NCI-H2171 (cell line): ENCODE measurements at places on chromosomes 6 and 20.

DNA sequence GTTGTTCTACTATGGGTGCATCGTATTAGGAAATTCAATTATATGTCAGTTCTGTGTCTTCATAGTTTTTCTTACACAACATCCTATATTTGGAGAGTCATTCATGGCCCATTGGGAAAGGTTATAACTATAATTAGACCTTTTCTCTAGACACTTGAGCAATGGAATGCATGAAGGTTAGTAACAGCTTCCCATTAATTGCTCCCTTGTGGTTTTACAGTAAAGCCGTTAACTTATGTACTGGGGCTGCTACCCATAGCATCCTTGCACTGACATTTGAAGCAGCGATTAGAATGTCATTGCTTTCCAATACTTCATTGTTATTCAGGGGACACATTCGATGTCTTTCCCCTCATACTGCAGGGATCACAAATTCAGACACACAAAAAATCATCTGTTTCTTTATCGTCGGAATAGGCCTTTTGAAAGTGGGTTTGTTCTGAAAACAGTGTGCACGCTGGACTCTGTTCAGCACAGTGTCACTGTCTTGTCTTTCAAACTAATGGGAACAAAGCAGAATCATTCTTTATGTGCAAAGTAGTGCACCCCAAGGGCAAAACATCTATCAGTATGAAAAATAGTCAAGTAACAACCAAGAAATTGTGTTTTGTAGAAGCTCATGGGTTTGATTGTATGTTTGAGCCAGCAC lies 634.3 kb upstream of the MAP3K7 start:
- DNase-seq, result no peak

DNA sequence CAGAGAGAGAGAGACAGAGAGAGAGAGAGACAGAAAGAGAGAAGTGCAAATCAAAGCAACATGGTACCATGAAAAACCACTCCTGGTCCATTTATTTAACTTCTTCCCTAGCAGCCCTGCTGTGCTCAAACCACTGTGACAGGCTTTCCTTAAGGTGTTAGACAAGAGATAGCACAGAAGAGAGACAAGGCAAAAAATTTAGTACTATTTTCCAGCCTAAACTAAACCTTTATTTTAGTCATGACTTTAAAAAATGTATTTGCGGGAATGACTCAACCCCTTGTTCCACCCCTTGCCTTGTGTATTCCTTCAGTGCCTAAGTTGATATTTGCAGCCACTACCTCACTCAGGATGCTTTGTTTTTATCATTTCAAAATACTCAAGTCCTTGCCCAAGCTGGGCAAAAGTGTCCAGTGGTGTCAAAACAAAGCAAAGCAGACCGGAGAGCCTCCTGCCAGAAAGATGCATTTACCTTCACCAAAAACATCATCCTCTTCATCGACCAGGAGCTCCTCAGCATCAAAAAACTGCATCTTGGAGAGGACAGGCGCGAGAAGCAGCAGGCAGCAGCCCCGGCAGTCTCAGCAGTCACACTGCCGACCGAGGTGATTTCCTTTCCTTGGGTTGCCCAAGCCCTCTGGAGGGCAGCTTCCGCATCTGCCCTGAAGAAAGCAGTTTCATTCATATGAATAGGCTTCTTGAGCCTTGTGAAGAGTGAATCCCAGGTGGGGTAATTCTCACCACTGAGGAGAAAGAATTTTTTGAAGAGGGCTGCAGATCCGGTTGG lies at the start of gene RIPOR2:
Gene RIPOR2 (minus strand): TSS at position 595 of the 787 bp plus-strand sequence. CDS start 62 bp downstream, at position 533.
- DNase-seq, result no peak

- DNase-seq, result no peak
Observed at GRCh38 chr6:100175814-100176310, 181.8 kb upstream of the MCHR2 start.

DNA sequence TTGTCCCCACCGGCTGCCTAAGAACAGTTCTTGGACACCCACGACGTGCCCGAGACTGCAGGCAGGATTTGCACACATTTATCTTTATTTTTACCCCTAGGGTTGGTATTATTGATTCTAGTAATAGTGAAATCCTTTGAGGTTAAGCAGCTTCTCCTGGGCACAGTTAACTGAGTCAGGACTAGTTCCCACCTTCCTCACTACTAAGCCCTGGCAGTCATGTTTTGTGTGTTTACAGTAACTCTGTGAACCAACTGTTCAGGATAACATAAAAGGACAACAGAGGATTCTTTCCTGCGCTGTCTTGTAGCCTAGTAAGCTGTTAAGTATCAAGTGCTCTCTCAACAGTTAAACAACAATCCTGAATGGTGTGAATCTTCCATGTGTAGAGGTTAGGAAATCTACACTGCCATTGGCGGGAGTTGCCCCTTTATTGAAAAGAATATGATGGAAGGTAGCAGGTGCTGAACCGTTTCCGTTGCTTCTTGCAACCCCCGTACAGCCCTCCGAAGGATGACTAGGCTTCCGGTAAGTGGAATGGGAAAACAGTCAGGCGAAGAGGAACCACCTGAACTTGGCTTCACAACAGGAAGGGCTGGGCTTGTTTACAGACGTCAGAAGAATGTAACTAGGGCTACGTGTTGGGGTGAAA lies 979 bp upstream of the SOD2 start:
- DNase-seq, result no peak

DNA sequence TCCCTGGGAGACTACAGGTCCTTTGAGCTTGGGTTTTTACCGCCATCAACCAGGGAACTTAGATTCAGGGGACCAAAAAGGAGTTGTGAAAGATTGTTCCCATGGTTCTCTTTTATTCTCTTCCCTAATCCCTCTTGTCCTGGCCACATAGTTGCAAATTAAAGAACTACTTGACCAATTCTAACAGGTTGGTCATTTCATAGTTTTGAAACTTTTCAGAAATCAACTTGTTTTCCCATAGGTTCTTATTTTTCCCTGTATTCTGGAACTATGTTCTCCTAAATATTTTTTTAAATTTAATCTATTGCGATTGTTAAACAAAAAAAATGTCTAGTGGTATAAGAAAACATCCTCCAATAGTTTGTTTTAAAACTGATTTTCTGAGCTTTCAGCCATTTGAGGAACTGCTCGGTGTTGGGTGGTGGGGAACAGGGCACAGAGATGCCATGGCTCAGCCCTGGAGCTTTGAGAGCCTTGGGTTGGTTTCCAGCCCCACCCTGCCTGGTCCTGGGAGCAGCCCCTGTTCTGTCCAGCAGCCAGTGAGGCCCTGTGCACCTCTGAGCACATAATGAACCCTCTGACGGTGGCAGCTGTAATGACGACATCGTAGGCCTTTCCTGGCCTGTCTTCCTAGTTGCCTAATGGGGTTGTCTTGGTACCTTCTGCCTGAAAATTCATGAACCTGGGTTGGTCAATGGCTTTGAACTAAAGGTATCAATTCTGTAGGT lies 53.5 kb downstream of the TBC1D7 start:
- no peak for DNase-seq

GRCh38 chr6:134379076-134379475 lies 61.2 kb upstream of the SGK1 start:
- DNase-seq, result no peak

DNA sequence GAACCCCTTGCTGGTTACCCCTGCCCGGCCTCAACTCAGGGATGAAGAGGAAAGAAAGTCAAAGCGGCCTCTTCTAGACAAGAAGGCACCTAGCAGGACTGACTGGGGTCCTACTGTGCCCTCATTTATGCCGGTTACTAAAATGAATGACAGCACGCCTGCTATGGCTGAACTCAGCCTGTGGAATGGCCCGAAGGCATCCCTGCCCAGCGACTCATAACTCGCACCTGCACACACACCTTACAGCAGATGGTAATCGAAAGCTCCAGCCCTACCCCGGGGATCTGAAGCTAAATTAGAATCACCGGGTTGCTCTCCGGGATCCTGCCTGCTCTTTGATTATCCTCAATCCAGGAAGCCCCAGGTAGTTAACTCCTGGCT lies 747 bp upstream of the TXNDC5 start:
- no peak for DNase-seq

- no peak for DNase-seq
Observed at GRCh38 chr6:159806021-159806458, 6.0 kb downstream of the PNLDC1 start.

DNA sequence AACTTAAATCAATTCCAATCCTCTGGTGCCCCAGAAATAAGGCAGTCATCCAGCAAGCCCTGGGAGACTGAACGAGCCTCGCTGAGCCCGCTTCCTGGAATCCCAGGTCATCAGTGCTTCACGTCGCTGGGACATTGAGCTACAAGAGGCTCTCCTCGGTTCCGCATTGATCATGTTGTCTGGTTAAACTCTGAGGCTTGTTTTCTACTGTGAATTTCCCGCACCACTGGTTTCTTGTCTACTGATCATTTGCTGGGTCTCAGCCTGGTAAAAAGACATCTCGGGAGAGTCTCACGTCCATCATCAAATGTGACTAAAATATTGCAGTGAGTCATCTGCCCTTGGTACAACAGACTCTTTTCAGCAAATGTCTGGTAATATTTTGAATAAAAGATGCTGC lies 569.2 kb downstream of the QKI start:
- no peak for DNase-seq

DNA sequence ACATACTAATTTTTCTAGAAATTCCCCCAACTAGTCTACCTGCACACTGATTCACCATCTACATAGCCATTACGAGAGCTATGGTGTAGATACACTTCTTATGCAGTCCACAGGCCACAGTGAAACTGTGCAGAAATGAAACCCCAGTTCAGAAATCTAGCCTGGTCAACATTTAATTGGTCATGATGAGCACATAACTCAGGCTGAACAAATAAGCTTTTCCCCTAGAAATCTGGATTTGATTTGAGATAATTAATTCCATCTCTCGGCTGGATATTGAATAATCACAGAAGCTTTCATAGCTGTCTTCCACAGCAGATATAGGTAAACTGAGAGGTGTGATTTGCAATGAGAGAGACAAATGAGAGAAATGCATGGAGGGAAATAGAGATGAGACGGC lies 22.6 kb upstream of the TINAG start:
- no peak for DNase-seq

- no peak for DNase-seq
Observed at GRCh38 chr20:6686171-6686570, 81.3 kb upstream of the BMP2 start.

- no peak for DNase-seq
Observed at GRCh38 chr6:35487658-35488516, 9.0 kb downstream of the TEAD3 start.
